ENCODE measurements at places on chromosomes 6 and 20. TPM values are rescaled to one million over a fixed set of nuclear protein-coding genes. Genes with fewer than 3 reads are reported as not detected.

Gene UBD
- total RNA-seq = not detected

Gene PXDC1
- 21.5 TPM for total RNA-seq

Gene SLC17A9
- 1.6 TPM for total RNA-seq

Gene C20orf204
- total RNA-seq = 0.74 TPM
